ENCODE measurements at places on chromosomes 3 and 15.

DNA sequence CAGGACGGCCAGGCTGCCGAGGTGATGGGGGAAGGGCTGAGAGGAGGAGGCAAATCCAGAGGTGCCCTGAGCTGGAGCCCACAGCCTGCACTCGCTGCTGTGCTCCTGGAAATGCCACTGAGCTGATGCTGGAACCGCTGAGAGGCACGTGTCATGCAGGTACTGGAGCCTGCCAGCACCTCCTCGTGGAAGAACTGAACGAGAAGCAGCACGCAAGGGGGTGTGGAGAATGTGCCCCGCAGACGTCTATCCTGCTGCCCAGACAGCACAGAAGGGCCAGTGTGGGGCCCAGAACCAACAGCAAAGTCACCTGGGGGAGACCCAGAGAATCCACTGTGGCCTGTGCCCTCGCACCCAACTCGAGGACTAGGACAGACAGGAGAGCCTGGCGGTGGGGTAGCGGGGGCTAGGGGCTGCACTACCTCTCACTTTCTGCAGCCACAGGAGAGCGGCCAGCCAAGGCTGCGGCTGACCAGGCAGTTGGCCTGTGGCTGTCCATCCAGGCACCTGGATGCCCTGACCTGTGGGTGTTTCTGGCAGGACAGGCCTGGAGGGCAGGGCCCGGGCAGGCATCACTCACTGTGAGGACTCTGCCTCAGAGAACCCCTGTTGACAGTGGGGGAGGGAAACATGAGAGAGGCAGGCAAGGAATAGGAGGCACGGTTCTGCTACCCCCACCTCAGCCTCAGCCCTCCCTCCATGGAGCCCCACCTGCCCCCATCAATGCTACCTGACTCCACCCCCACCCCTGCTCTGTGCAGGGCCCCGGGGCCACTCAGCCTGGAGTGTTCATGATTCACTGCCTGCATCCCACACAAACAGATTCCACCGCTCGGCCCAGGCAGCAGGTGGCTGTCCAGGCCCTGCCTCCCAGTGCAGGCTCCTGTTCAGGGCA is 213.1 kb downstream of the TBC1D2B start:
- no peak for DNase-seq

GRCh38 chr3:43755516-43756200 is 64.9 kb downstream of the ABHD5 start:
- DNase-seq, result no peak

- DNase-seq, result no peak
Observed at GRCh38 chr3:120274739-120275167, 10.3 kb downstream of the GPR156 start.

- DNase-seq, result no peak
Observed at GRCh38 chr3:8540456-8540855, 38.8 kb downstream of the LMCD1 start.

DNA sequence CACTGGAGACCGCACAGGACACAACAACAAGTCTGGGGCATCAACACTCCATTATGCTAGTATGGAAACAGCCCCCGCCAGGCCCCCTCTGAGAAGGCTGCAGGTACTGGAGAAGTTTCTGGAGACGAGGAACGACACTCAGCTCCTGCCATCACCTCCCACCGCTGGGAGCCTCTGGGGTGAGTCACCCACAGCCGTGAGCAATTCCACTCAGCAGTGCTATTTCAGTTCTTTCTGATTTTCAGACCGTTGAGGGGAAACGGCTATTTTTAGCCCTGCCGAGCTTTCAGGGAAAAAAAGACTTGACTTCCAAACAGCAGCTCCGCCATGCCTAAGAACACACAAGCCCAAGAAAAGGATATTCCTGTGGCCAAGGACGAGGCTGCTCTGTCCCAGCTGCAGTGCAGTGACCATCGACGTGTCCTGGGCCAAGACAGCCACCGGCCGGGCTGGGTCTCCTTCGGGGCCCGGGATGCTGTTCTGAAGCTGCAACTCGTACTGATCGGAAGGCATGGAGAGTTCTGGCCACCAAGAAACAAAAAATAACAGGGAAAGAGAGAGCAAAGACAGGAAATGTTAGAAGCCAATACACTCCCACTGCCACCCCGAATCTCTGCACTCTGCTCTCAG is 40.8 kb downstream of the NUP210 start:
- DNase-seq, result peak; percentile 77

GRCh38 chr15:76034111-76034510 is 21.9 kb upstream of the NRG4 start:
- DNase-seq, result no peak

- peak; percentile 89 for DNase-seq
Observed at GRCh38 chr3:78941587-78941986, 826.2 kb downstream of the ROBO1 start.

DNA sequence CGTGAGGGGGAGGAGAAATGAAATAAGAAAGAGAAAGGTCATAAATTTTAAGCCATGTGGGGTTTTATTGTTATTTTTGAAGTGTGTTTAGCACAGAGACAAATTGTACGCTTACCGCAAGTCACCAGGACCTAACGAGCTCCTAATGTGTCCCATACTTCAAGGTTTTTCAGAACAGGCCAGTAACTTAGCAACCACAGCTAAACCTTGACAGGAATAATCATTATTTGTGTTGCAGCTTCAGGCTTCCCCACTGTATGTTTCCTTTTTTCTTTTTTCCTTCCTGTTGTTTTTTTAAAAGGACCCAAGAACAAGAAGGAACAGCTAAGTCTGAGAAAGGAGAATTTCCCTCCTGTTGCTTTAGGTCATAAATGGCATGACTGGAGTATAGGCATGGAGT is 160.8 kb downstream of the TUSC7 start:
- DNase-seq, result no peak

DNA sequence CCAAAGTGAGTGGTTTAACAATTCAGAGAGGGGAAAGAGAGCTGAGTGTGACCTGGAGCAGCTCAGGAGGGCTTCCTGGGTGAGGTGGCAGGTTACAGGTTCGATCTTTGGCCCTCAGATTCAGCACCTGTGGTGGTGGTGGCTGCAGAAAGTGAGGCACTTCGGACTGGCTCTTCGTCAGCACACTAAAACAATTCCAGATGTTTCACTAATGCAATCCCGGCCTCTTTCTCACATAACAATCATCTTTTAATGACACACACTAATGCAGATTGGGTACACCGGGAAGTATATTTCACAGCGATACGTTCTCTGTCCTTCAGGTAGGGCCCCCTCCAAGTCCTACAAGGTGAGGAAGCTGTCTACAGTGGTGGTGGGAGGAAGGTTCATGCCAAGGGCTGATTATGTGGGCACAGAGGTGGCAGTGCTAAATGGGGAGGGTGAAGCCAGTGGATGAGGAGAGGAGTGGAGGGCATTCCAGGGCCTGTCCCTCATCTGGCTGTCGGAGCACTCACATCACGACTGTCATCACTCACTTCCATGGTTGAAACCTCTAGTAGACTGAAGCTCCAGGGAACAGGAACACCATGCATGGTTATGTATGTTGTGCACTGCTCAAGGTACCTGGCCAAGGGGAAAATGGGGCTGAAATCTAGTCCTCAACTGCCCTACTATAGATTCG is 171.1 kb downstream of the RAB11A start:
- no peak for DNase-seq

GRCh38 chr3:141646760-141647561 is 91.1 kb upstream of the RNF7 start:
- DNase-seq, result peak; percentile 62

DNA sequence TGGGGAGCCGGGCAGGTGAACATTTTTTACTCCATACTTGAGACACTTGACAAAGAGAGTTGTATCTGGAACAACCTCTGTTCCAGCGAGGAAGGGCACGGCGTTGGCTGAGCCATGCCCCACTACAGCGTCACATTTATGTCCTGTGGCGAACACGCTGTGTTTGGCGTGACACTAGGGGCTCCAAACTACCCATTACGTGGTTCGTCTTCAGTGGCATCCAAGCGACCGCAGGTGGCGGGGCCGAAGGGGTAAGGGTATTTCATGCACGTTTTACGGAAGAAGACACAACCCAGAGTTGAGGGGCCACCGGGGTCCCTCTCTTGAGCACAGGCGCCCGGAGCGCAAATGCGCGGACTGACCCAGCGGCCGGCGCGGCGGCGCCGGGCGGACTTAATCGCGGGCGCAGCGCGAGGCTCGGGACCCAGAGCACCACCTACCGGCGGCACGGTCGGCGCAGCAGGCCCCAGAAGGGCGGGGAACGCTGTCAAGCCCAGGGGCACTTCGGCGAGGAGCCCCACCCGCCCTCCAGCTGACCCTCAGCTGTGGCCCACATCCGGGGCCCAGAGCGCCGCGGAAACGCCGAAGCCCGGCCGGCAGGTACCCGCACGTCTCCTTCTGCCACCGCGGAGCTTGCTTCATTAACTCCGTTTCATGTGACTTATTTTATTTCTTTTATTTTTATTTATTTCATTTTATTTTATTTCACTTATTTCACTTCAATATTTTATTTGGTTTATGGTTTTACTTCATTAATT is 36.4 kb upstream of the TRIM71 start:
- peak; percentile 68 for DNase-seq

GRCh38 chr15:29880886-29881285 is 58.6 kb upstream of the TJP1 start:
- no peak for DNase-seq

GRCh38 chr3:98188545-98188944 is 22.0 kb downstream of the OR5H15 start:
- no peak for DNase-seq

DNA sequence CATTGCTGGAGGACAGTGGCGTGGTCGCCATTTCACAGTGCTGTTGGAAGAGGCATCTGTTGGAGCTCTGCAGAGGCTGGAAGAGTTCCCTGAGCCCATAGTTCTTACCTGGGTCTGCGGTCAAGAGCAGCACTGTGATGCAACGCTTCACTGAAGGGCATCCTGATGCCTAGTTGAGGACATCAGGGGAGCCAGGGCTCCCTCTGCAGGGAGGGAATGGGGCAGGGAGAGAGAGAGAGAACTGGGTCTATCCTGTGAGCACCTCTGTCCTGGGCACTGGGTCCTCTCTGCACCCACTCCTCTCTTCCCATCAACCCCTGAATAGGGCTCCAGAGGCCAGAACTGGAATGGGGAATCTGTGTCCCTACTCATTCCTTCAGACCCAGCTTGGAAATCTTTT is 23.9 kb upstream of the MOBP start:
- no peak for DNase-seq

GRCh38 chr3:49519916-49520385 is 34.3 kb upstream of the BSN start:
- DNase-seq, result no peak

GRCh38 chr3:19432669-19433068 is 284.4 kb downstream of the KCNH8 start:
- DNase-seq, result no peak

GRCh38 chr3:180239939-180240338 is 203.2 kb upstream of the PEX5L start:
- no peak for DNase-seq

DNA sequence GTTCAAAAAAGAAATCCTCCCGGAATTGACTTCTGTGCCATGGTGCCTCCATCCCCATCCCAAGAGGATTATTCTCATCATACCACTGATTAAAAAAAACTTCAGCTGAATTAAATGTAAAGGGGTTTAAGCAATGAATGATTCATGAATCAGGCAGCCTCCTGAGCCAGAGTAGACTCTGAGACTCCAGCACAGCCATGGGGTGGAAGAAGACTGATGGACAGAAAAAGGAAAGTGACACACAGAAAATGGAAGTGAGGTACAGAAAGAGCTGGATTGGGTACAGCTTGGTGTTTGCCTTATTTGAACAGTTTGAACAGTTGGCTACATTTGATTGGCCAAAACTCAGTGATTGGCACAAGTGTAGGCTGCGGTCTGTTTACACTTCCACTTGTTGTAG is 224.8 kb upstream of the ATP10A start:
- DNase-seq, result peak; percentile 82

- no peak for DNase-seq
Observed at GRCh38 chr15:75203908-75204263, 2.2 kb downstream of the C15orf39 start.

DNA sequence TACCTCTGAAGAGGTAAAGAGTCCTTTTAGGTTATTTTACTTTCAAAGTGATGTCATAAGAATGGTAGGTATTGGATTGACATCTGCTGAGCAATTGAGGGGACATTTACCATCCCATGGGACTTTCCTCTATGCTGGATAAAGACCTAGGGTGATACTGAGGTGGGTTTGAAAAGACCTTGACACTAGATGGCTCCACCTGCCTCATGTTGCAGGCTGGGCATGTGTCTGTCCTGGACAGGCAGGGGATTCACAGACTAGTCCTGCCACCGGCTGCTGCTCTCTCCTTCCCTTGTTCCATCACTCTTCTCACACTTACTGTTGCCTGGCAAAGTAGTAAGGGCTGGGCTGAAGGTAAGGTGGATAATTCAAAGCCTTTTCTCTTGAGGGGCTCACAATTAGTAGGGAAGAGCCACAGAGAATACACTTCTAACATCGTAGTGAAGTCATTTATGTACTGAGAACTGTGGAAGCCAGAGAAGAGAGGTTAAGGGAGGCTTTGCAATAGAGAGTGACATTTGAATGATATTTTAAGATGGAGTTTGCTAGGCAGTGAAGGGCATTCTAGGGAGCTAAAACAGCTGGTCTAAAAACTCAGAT is 27.7 kb downstream of the TRAK1 start:
- peak; percentile 38 for DNase-seq

DNA sequence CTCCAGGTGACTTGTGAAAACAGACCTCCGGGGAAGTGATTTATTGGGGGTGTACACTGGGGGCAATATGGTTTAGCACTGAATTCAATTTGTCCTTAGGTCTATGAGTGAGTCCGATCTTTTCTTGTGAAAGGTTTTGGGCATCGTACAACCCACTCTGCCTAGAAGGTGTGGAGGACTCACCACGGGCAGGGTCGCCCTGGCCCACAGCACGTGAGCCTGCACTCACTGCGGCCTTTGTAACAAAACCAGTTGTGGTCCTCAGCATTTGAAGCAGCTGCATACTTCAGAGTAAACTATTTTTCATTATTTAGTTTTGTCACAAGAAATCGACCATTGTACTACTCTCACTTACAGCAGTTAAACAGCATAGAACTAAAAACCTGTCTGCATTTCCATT is 72.6 kb upstream of the BLM start:
- no peak for DNase-seq

GRCh38 chr3:190323246-190323626 is 990 bp upstream of the CLDN1 start:
- peak; percentile 9 for DNase-seq

DNA sequence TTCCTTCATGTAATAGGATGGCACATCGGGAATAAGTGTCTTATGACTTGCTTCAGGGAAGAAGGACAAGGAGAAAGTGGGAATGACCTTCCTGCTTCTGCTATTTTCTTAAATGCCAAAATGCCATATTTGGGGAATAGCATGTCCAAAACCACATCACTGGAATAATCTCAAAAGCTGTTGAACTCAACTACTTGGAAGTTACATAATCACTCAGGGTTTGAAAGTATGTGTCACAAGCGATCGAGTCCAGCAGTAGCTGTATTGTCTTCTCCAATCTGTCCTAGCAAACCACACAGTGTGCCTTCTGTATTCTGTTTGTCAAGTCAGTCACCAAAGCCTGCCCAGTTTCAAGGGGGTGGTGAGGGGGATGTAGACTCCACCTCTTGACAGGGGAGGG is 58.3 kb upstream of the GADL1 start:
- DNase-seq, result peak; percentile 22
